Stimulated activated CD8-positive, alpha-beta memory T cell treated with anti-CD3 and anti-CD28 coated beads, Interleukin-7, amount 100 ng/mL, for 1 hour (primary cell): ENCODE measurements at places on chromosomes 3 and 15.

GRCh38 chr3:153028381-153028780 lies 133.6 kb upstream of the RAP2B start:
- no peak for DNase-seq

- DNase-seq, result no peak
These were observed 316.5 kb upstream of the PLSCR5 start for GRCh38 chr3:146921693-146922092.

DNA sequence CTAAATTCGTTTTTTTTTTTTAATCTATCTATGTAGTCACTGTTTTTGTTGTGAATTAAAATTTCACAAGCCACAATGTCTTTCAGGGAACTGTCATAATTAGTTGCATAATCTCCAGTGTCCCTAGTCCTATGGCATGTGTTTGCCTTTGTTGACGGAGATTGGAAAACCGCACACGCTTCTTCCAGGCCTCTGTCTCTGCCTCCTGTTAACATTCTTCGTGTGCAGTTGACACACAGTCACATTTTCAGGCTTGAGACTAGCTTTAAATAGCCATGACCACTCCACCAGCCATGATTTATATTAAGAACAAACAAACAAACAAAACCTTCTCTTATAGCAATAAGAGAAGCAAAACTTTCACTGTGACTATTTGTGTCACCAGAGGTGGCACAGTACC lies 139.8 kb downstream of the DUT start:
- no peak for DNase-seq

DNA sequence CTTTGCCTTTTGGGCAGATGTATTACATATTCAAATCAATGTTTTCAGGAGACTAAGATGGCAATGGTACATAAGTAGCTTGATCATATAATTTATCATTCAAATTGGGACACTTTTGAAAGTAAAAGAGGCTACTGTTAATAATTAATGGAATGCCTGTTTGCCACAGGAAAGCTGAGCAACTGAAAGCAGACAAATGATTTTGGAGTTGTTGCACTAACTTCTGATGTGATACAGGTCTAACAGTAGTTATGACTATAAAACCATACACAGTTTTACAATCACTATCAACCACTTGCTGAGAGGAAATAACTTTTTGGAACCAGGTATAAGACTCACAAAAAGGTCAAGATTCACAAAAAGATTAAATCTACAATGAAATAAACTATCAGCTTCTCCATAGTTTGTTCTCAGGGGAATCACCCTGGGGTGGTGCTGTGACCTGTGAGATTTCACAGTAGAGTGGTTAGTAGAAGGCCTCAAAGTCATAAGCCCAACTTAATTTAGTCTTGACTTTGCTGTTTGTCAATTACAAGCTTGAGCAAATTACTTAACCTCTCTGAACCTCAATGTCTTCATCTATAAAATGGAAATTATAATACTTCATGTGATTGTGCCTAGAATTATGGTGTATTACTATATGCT lies 42.7 kb downstream of the HHLA2 start:
- no peak for DNase-seq

DNA sequence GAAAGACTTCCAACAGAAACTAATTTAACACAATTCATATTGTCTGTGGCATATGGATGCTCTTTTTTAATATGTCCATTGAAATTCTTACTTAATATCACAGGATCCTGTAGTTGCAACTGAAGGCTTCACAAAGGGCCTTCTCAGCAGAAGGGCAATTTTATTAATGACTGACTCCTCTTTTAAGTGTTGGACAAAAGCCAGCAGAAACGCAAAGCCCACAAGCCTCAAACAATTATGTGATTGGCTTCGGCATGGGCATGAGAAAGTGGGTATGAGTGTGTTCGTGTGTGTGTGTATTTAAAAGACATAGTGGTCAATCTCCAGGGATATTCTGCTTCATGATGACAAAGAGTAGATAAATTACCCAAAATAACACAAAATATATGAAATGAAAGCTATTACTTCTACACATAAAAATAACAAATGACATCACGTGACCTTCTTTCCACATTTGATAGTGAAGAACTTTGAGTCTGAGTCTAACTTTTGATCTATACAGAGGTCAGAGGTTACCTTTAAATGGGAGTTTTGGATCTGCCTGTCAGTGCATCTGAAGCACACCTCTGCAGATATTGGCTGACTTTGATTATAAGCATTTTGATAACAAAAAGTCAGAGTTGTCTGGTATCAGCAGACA lies 496.9 kb downstream of the CADM2 start:
- DNase-seq, result no peak

DNA sequence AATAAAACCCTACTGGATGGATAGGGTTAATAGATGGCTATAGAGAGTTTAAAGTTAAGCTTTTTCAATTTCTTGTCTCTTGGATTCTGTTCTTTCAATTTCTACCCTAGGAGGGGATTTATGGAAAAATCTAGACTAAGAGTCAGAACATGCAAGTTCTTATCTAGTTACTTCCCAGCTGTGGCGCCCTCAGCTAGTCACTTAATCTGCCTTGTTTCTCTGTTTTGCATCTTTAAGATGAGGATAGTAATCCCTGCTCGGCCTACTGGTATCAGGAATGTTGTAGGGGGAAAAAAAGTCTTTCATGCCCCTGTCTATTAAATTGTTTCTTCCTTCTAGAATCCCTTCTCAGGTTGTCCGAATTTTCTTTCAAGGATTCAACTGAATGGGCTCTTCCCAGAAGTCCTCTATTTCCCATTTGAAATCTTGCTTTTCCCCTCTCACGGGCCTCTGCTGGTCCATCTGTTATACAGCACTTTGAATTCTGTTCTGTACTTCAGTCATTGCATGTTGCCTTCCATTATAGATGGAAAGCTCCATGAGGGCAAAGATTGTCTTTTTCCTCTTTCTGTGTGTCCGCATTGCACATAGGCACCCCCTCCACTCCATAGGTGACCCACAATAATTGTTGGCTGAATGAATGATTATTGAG lies 4.4 kb downstream of the KCTD6 start:
- DNase-seq, result no peak

GRCh38 chr3:52049503-52049902 lies 6.9 kb downstream of the DUSP7 start:
- no peak for DNase-seq

DNA sequence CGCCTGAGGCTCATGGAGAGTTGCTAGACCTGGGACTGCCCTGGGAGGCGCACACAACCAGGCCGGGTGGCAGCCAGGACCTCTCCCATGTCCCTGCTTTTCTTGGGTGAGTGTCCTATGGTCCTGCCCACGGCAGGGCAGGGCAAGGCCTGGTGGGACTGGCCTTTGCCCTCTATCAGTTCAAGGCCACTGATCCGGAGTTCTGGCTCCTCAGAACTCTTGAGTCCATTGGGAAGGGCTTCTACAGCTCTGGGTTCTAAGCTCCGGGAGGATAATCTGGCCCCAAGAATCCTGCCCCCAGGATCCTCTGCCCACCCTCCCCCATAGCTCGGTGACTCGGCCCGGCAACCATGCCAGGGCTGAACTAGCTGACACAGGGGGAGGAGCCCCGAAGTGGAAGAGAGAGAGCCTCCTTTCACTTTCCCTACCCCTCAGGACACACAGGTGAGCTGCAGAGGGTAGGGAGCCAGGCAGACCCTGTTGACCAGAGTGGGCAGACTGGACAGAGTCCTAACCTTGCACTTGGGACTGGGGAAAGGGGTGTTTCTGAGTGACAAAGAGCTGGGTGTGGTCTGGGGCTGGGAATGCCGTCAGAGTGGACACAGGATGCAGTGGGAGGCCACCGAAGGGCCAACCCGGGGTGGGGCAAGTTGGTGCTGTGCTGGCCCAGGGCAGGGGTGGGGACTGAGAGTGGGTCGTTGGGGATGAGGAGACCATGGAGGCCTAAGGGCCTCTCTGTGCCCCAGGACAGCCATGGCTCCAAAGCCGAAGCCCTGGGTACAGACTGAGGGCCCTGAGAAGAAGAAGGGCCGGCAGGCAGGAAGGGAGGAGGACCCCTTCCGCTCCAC lies 664 bp downstream of the PARP3 start:
- no peak for DNase-seq

DNA sequence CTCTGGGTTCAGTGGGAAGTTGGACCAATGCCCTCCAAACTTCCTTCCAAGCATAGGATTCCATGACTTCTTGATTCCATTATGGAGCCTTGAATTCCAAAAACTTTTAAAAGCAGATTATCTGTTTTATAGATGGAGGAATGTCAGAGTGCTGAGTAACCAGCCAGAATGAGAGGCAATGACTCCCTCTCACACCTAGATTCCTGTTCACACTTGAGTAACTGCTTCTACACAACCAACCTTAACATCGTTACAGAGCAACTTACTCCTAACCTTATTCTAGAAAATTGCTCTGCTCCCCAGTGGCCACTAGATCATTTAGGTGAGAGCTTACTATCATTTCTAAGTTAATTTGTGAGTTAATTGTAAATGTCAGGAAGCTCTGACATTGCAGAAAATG lies 24.2 kb upstream of the NR2F2 start:
- no peak for DNase-seq

DNA sequence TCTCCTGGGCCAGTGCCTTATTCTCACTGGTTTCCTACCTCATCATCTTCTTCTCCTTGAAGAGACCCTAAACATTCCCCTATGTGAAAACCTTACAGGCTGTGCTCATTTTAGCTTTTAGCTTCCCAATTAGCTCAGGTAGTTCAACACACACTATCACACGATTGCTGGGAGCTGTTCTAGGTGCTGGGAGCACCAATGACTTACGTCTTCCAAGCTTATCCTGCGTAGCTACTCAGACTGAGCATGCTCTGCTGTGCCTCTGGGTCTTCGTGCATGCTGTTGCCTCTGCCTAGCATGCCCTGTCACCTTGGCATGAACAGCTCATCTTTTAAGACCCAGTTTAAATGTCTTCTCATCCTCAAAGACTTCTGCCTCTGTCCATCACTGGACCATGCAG lies 55.7 kb upstream of the APEH start:
- DNase-seq, result no peak

DNA sequence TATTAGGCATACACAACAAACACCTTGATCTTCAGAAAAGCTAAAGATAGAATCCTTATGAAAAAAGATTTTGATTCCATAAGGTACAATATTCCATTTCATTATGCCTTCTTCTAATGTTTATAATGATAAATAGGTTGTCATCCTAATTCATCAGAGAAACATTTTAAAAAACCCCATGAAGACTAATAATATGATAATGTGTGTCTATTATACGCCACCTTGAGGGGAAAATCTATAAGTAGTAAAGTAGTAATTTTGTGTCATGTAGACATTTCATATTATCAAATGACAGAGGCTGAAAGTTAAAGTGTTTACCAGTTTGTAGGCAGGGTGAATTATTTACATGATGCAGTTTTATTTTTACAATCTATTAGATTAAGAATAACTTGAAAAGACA lies 524.3 kb downstream of the GBE1 start:
- DNase-seq, result no peak

- DNase-seq, result no peak
These were observed 99.2 kb upstream of the MLF1 start for GRCh38 chr3:158471639-158472294.

GRCh38 chr3:158379517-158379916 lies 191.5 kb upstream of the MLF1 start:
- DNase-seq, result no peak

DNA sequence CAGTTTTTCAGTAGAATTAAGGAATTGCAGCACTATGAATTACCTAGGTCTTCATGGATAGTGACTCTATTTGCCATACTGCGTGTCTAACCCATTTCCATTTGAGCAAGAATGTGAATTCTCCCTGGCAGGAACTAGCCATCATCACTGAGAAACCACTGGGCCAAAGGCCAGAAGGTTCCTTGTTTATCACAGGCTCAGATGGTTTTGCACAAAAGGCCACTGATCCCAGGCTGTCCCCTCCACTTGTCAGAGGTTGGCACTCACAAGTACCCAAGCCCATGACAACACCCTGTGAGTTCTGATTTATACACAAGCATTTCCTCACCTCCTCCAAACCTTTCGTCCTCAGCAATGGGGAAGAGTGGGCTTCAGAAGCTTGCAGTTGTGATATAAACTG lies 131.8 kb downstream of the FOXB1 start:
- DNase-seq, result no peak

GRCh38 chr3:65094723-65095122 lies 406.9 kb upstream of the ADAMTS9 start:
- DNase-seq, result no peak

- DNase-seq, result no peak
These were observed 16.0 kb downstream of the ROBO2 start for GRCh38 chr3:77055841-77056341.

DNA sequence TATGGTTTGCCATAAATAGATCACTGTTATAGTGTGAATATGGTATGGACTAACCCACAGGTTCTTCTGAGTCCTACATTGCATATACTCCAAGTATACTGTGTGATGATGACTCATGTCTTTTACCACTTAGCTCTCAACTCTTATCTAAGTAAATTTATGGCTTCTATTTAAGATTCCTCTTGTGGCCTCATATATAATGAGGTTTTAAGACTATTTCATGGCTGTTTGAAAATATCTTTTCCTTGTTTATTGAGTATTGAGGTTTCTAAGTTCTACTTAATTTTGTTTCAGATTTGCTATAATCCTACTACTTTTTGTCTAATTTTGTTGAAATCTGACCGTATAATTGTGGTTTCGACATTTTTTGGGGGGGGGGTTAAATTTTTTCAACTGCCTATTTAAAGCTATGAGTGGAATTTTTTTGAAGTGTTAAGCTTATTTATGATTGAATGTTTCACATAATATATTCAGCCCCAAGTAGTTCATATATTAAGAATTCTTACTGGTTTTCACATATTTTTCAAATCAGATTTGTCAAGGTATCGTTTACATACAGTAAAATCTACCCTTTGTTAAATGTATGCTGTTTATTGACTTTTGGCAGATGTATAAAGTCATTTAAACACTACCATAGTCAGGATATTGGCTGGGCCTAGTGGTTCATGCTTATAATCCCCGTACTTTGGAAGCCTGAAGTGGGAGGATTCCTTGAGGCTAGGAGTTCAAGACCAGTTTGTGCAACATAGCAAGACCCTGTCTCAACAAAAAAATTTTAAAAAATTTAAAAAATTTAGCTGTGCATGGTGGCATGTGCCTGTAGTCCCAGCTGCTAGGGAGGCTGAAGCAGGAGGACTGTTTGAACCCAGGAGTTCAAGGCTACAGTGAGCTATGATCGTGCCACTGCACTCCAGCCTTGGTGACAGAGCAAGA lies 11.7 kb downstream of the SLC25A36 start:
- DNase-seq, result no peak

DNA sequence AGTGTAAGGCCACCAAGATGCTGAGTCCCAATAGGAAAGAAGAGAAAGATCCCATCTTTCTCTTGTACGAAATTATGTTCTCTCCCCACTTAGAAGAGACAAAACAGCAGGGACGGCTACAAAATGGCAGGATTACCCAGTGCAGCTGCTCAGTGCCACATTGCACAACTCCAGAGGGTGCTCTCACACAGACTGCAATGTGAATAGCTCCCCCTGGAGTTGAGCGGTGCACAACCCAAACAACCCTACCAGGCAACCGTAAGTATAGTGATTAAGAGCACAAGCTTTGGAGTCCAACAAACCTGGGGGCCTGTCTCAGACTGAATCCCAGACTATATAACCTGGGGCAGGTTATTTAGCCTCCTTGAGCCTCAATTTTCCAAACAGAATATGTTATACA lies 3.1 kb upstream of the BHLHE40 start:
- DNase-seq, result no peak
